ENCODE measurements at places on chromosomes 7 and 10. TPM values are rescaled to one million over a fixed set of nuclear protein-coding genes. Genes with fewer than 3 reads are reported as not detected.

Gene HECTD2
- total RNA-seq, result 4.0 TPM

Gene MRPS24
- 265 TPM for total RNA-seq

Gene ATRNL1
- 0.23 TPM for total RNA-seq

Gene HSPA14
- 44.9 TPM for total RNA-seq

Gene CAPZA2
- 122 TPM for total RNA-seq

Gene SUGCT
- total RNA-seq, result 0.58 TPM
